Stimulated activated CD8-positive, alpha-beta memory T cell treated with anti-CD3 and anti-CD28 coated beads, Interleukin-15, amount 100 ng/mL, for 24 hours (primary cell): ENCODE measurements at places on chromosomes 4 and X.

DNA sequence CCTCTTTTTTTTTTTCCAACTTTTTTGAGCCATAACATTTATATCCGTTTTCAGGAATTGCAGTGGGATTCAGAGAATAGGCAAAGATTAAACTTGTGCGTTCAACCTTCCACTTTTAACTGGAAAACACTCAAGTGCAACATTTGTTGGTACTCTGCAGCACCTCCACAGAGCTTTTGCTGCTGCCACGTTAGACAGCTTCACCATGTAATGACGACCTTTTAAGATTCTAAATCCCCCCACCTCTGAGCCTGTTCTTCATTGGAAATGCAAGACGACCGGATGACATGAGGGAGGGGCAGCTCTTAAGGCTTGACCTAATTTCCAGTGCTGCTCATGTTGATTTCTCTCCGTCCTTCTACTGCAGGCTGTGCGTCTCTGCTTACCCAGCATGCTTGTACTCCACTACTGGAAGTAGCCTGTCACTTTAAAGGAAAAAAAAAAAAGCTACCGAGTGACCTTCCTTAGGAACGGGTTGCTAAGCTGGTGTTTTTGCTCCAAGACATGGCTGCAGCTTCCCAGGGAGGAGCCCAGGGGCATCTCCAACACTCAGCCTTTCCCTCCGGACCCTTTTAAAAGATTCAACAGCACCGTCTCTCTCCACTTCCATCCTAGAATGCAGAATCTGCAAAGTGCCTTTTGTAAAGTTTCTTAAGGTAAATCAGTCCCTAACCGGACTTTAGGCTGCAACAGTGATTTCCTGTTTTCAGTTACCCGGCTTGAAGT is at the start of gene CC2D2A:
TSS of gene CC2D2A (plus strand) at position 481 of the 726 bp plus-strand sequence. CDS start 6,051 bp downstream, outside the sequence.
- DNase-seq = no peak

DNA sequence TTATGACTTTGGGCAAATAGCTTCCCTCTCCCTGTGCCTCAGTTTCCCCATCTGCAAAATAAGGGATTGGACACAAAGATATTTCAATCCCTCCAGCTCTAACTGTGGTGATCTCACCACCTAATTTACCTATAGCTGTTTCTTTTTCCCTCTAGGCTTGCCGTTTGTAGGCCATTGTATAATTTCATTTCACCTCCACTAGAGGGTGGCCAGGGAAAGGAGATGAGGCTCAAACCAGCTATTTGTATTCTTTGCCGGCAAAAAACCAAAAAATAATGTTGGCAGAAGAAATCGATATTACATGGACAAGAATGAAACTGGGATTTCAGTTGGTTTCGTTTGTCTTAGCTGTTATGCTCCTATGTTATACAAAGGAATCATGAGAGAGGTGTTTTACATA is 36.1 kb upstream of the DOCK11 start:
- DNase-seq = no peak

DNA sequence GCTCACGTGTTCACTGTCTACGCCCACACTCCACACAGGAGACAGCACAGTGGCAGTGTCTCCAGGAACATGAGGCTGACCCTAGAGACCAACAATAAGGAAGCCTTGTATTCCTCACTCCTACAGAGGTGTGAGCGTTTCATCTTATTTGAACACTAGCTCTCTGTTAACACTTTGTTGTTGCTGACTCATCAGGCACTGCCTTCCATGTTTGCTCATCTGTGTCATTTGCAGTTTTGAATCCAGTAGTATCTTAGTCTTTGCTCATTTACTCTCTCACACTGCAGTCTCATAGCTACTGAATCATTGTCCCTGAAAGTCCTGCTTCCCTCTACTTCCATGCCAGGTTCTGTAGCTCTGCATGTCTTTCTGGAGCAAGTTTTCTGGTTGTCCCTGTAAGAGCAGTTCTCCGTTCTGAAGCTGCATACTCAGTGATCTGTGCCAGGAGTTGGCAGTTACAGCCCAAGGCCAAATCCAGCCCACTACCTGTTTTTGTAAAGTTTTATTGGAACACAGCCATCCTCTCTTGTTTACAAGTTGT is 80.3 kb upstream of the DCLK2 start:
- no peak for DNase-seq

DNA sequence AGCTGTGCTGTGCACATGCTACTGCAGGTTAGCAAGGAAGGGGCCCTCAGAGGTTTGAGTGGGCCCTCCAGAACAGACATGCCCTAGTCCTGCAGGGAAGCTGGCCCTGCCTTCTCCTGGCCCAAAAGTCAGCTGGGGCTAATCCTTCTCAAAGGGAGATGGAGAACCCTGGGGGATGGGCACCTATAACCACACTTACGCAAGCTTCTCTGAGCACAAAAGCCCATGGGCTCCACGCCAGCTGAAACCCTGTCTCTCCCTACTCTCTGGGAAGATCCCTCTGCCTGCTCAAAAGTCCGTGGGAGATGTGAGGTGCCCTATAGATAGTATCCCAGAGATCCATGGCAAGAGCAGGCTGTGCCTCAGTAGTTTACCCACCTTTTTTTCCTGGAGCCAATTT is 58.9 kb upstream of the DKK2 start:
- DNase-seq = no peak
